ENCODE measurements at places on chromosomes 6 and 20. TPM values are rescaled to one million over a fixed set of nuclear protein-coding genes. Genes with fewer than 3 reads are reported as not detected.

TRIM10 gene
- total RNA-seq = 0.98 TPM

NANP gene
- total RNA-seq = 7.3 TPM

ADAM33 gene
- not detected for total RNA-seq

PPP1R3G gene
- 0.27 TPM for total RNA-seq

SPDEF gene
- 0.39 TPM for total RNA-seq

B3GAT2 gene
- total RNA-seq = not detected

FOXC1 gene
- 40.7 TPM for total RNA-seq

HLA-G gene
- not detected for total RNA-seq

VSTM2L gene
- total RNA-seq = 0.69 TPM

ZNF341 gene
- 4.9 TPM for total RNA-seq

MOG gene
- not detected for total RNA-seq

RCAN2 gene
- total RNA-seq = 0.57 TPM

RIPOR2 gene
- total RNA-seq = 0.44 TPM

CDH26 gene
- total RNA-seq = 0.34 TPM

YTHDF1 gene
- total RNA-seq = 42.8 TPM

CCND3 gene
- 26.6 TPM for total RNA-seq

CASS4 gene
- total RNA-seq = 0.17 TPM

SRSF6 gene
- 242 TPM for total RNA-seq

SLC25A27 gene
- 10.7 TPM for total RNA-seq

TGM6 gene
- not detected for total RNA-seq

FAXC gene
- total RNA-seq = 4.7 TPM

INSM1 gene
- 0.07 TPM for total RNA-seq

C20orf202 gene
- not detected for total RNA-seq

NRN1 gene
- not detected for total RNA-seq

GSTA2 gene
- not detected for total RNA-seq

GHRH gene
- total RNA-seq = not detected

MAS1 gene
- total RNA-seq = not detected

HSPA1L gene
- total RNA-seq = 0.12 TPM

NRSN1 gene
- not detected for total RNA-seq

HCRTR2 gene
- total RNA-seq = not detected

ENPP4 gene
- total RNA-seq = 9.6 TPM

SLC52A3 gene
- 10.2 TPM for total RNA-seq

GPR6 gene
- not detected for total RNA-seq

ZSCAN31 gene
- 10.1 TPM for total RNA-seq

PPP1R11 gene
- total RNA-seq = 29.3 TPM

MMS22L gene
- total RNA-seq = 44.1 TPM

SLCO4A1 gene
- 107 TPM for total RNA-seq

ZBTB12 gene
- total RNA-seq = 10.3 TPM

Data from HCT116 (cell line).